ENCODE measurements at places on chromosomes 13 and 19.

DNA sequence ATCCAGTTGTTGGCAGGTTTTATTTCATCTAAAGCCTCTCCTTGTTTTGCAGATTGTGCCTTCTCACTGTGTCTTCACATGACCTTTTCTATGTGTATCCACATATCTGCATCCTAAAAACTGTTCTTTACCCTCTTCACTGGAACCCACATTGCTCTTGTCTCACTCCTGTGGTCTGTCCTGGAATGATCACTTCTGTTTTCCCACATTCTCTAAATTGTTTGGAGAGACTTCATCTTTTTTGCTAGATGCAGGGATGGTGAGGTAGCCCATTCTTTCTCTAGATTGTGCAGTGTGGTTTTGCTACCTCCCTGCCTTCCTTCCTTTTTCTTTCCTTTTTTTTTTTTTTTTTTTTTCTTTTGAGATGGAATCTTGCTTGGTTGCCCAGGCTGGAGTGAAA, 608.6 kb upstream of the MIR17HG start:
- DNase-seq, result no peak

GRCh38 chr13:45339867-45340266, 1.1 kb downstream of the TPT1 start:
- no peak for DNase-seq

DNA sequence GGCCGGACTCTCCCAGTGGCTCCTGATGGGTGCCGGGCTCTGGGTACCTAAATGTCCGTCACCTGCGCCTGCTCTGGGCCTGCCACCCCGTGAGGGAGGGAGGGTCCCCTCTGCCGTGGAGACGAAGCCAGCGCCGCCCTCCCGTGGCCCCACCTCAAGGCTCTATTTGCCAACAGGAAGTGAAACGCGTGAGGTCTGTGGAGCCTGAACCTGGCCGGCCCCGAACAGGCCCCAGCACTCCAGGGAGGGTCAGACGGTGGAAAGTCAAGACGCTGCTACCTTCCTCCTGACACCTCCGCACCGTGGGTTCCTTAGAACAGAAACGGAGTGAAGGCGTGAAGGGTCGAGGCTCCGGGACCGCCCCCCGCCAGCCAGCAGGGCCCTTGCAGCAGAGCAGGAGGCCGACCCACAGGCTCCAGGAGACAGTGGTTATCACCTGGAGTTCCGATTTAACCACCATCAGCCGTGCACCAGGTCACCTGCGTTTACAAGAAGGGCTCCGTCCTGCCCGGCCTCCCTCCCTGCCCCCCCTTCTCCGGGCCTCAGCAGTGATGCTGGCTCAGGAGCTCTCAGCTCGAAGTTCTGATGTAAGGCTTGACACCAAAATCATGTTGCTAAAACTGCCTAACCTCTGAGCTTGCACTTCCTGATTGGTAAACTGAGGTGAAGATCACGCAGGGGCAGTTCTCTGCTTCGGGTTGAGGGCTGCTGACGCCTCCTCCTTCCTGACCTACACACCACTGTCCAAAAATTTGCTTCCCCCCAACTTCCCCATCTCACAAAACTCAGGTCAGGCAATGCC, 50.9 kb upstream of the C13orf46 start:
- no peak for DNase-seq

GRCh38 chr13:24165746-24166145, 5.2 kb downstream of the SPATA13 start:
- no peak for DNase-seq

GRCh38 chr19:49579193-49579592, 1.2 kb downstream of the NOSIP start:
- no peak for DNase-seq

DNA sequence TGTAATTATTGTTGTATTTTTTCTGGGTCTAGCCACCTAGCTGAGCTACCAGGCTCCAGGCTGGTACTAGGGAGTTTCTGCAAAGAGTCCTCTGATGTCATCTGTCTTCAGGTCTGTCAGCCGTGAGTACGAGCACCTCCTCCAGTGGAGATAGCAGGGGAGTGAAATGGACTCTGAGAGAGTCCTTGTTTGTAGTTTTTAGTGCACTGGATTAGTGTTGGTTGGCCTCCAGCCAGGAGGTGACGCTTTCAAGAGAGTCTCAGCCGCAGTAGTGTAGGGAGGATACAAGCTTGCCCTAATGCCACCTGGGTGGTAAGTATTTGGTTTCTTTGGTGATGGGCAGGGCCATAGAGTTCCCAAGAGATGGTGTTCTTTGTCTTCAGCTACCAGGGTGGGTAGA, 384.8 kb downstream of the SLC7A1 start:
- no peak for DNase-seq

DNA sequence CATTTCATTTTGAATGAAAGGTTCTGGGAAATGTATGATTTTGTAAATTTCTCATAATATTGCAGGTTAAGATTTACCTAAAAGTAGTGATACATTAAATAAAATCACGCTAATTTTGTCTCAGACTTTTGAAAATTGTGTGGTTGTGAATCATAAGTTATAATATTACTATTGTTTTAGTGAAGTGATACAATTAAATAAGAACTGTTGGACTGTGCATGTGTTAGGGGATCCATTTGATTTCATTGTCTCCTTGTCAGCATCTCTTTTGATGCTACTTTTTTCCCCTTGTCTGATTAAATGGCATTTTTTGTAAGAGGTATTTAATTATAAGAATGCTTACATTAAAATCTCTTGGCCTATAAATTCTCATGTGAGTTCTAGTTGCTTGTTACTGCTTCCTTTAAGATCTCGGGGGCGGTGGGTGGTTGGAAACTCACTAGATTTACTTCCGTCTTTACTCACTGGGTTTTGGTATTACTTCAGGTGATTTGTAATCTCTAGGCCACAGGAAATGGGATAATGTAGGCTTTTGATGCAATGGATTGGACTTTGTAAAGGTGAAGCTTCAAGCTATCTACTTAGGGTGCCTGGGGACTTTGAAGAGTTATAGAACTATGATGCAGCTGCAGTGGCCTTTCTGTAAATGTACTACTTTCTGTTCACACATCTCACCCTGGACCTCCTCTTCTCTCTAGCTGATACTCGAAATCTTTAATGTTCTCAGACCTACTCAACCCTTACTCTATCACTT, 66.5 kb downstream of the PAN3 start:
- DNase-seq, result no peak

GRCh38 chr19:55198651-55199050, 10.7 kb downstream of the PTPRH start:
- DNase-seq, result no peak

GRCh38 chr19:2173388-2173766, 9.6 kb downstream of the DOT1L start:
- no peak for DNase-seq

GRCh38 chr19:32866061-32866460, 3.5 kb downstream of the SLC7A9 start:
- no peak for DNase-seq
